Stimulated activated CD4-positive, alpha-beta T cell treated with anti-CD3 and anti-CD28 coated beads, Interleukin-2, amount 100 ng/mL, for 24 hours (primary cell): ENCODE measurements at places on chromosomes 1 and 21.

GRCh38 chr21:33402001-33402979 is 923 bp upstream of the IFNGR2 start:
- DNase-seq, result no peak

GRCh38 chr1:183096894-183097293 is 73.7 kb downstream of the LAMC1 start:
- DNase-seq, result no peak

- no peak for DNase-seq
These were observed 10.6 kb upstream of the F3 start for GRCh38 chr1:94552071-94552586.

DNA sequence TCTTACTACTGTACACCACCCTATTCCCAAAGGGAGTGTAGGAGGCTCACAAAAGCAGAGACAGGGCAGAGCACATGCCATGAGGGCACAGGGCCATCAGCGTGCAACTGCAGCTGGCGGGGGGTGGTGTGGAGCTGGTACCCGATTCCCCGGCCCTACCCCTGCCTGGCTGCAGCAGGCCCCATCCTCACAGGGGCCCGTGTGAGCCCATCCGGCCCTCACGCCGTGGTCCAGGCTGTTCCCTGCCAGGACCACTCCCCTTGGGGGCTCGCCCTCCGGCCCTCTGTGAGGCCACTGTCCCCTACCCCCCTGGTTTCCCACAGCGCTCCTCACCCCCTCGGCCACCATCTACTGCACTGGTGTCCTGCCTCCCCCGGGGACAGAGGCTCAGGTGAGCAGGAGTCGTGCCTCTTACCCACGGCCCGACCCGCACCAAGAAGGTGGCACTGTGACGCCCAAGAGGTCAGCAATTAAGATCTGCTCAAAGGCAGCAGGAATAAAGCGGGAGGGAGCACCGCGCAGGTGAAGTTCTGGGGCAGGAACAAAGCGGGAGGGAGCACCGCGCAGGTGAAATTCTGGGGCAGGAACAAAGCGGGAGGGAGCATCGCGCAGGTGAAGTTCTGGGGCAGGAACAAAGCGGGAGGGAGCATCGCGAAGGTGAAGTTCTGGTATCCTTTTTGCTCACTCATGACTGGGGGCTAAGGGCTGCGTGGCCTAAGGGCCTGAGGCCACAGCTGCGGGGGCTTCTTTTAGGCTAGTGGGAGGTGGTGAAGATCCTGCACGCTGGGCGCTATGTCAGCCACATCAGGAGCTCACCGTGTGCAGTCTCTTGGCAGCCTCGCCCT is 3.9 kb downstream of the POFUT2 start:
- no peak for DNase-seq

GRCh38 chr1:36217670-36218069 is 6.6 kb upstream of the THRAP3 start:
- DNase-seq, result no peak

DNA sequence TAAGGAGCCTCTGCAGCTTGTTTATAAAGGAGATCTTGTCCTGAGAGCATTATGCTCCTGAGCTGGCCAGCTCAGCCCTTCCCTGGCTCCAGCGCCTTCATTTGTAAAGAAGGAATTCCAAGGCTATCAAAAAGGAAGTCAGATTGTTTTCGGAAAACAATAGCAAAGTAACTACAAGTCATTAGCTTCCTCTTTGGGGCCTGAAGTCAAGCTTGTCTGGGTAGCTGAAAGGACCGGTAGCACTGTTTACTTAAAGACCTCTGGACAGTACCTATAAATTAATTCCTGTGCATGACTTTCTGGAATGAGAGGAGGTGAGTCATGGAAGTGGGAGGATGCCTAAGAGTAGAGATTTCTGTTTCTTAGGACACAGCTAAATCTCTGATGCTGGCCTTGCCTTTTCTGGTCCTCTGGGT is 20.7 kb upstream of the GJA5 start:
- no peak for DNase-seq

- no peak for DNase-seq
These were observed 422.1 kb downstream of the PLPP3 start for GRCh38 chr1:56156971-56157876.

GRCh38 chr1:78339490-78339889 is 151.3 kb upstream of the PTGFR start:
- no peak for DNase-seq

- DNase-seq, result no peak
These were observed 294.9 kb upstream of the DEPDC1 start for GRCh38 chr1:68791800-68792199.

DNA sequence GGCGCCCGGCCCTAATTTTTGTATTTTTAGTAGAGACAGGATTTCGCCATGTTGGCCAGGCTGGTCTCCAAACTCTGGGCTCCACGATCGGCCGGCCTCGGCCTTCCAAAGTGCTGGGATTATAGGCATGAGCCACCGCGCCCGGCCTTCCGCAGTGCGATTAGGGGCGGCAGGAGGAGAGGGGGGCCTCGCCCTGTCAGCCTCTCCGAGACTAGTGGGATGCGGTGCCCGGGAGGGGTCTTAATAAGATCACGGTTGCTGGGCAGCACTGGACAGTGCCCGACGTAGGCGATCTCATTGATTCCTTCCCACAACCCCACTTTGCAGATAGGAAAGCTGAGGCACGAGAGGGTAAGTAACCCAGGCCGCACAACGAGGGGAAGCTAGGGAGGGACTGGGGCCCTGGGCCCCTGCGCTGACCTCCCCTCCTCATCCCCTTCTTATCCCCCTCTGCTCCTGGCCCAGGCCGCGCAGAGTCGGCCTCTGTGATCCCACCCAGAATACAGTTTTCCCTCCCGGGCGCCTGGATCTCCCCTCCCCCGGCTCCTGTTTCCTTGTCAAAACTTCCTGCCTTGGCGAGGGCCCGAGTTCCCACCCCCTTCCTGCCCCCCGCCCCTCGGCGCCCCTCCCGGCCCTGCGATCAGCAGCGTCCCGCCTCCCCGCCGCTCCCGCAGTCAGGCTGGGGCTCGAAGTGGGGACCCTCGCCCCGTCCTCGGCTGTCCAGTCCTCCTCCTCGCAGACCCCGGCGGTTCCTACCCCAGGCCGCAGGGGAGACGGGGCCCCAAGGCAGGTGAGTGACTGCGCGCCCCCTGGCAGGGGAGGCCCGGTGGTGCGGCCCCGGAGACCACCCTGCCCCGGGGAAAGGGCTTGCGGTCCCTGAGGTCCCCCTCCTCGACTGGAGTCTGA is at the start of gene PEAR1:
Gene PEAR1 (plus strand): TSS at position 671 of the 906 bp plus-strand sequence. CDS start 10,209 bp downstream, outside the sequence.
- no peak for DNase-seq

GRCh38 chr21:15062606-15062965 is 2.2 kb downstream of the NRIP1 start:
- no peak for DNase-seq

DNA sequence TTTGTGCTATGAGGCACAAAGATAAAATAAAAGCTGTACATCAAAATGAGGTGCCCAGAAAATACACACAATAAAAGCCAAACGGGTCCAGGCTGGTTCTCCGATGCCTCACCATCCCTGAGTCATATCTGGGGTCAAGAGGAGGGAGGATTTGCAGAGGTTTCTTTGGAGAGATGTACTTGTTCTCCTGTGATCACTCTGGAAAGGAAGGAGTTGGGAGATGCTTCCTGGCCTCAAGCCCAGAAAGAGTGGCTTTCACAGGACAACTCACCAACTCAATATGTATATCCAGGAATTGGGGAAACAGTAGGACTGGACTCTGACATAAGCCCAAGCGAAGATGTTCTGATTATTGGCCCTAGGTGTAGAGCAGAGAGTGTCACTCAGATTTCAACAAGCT is 51.9 kb downstream of the DIPK1A start:
- DNase-seq, result no peak

GRCh38 chr1:96481409-96481808 is 240.2 kb upstream of the PTBP2 start:
- no peak for DNase-seq

GRCh38 chr1:161914595-161914994 is 109.1 kb downstream of the OLFML2B start:
- DNase-seq, result no peak

GRCh38 chr1:70071601-70072000 is 133.8 kb downstream of the LRRC40 start:
- DNase-seq, result no peak

GRCh38 chr1:42736152-42736551 is 3.9 kb downstream of the CLDN19 start:
- no peak for DNase-seq

- peak; percentile 30 for DNase-seq
These were observed 153.3 kb upstream of the SGIP1 start for GRCh38 chr1:66380452-66381212.

- DNase-seq, result no peak
These were observed 27.4 kb downstream of the MAP7D1 start for GRCh38 chr1:36183309-36183856.

DNA sequence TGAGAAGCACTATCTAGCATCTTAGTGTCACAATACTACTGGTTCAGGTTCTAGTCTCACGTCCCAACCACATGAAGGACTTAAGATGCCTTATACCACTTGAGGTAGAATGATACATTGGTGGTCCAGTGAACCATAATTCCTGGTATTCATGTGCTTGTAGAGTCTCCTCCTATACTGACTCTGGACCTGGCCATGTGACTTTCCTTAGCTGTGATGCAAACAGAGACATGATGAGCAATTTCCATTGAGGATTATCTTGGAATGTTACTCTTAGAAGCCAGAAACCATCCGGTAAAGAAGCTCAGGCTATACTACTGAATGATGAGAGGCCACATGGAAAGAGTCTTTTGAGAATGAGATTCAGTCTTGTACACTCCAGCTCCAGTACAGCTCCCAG is 105.7 kb downstream of the NME7 start:
- DNase-seq, result no peak

- DNase-seq, result no peak
These were observed 92.9 kb downstream of the C21orf91 start for GRCh38 chr21:17726047-17726829.

GRCh38 chr21:36402339-36402738 is 17.1 kb downstream of the CHAF1B start:
- no peak for DNase-seq

- peak; percentile 74 for DNase-seq
These were observed 32.0 kb downstream of the MAP7D1 start for GRCh38 chr1:36187800-36188593.

- DNase-seq, result no peak
These were observed 76.6 kb upstream of the PPM1J start for GRCh38 chr1:112791723-112792104.

DNA sequence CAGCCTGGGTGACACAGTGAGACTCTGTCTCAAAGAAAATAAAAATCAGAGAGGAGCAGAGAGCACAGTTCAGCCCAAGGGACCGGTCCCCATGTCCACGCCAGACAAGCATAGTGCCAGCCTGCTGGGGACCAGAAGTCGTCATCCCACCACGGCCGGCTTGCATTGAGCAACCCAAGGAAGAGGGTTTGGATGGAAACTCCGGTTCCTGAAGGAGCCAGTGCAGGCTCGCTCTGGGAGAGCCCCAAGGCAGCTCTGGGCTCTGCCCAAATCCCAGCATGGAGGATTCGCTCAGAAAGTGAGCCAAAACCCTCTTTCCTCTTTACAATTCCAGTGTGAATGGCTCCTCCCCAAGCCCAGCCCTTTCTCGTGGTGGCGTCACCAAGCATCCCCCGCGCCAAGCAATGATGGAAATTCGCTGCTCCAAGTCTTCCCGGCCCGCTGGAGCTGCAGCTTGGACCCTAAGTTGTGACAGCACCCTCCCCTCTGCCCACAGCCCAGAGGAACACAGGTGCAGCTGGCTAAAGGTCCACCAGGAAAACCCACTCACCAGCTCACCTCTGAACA is 64.1 kb upstream of the SLC25A33 start:
- DNase-seq, result no peak

GRCh38 chr1:228848406-228848805 is 113.1 kb downstream of the RHOU start:
- peak; percentile 12 for DNase-seq

GRCh38 chr1:160374306-160375110 is 7.6 kb downstream of the NHLH1 start:
- DNase-seq, result no peak

- no peak for DNase-seq
These were observed 90.4 kb upstream of the EDN2 start for GRCh38 chr1:41574842-41575241.

DNA sequence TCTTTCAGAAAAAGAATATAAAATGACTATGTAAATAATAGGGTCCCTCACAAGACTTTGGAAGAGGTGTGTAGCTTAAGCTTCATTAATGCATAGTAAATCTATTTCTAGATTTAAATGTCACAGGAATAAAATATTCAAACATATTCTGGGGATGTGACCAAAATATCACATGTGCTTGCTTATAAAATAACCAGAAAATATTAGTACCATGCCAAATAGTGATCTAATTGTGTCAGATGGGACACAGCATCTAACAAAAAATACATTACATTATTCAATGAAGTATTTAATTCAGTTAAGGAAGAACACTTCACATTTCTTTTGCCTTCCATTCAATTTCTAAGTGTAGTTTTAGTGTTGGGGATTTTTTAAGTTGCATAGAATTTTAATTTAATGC is 179.5 kb downstream of the LRRC40 start:
- DNase-seq, result no peak

DNA sequence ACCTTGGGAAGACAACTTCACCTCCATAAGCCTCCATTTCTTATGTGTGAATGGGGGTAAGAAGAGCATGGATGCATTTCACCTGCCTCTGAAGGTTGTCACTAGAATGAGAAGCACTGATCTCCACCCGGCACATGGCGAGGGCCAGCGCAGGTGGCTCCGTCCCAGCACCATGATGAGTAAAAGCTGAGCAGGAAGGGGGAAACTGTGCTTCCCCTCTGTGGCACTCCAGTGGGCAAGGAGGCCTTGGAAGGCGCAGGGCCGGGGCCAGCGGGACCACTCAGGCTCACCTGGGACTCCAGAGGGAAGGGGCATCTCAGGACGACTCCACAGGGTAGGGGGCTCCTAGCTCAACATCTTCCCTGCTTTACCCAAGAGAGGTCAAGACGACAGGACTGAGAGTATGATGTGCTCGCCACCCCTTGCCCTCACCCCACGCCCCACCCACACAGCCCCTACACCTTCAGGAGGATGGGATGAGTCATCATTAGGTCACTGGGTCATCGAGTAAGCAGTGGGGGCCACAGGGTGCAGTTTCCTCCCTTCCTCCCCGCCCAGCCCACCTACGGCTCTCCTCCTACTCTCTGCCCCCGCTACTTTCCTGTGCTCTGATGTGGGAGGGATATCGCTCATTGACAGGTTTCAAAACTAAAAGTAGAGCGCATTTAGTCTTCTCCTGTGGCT is 112.1 kb downstream of the HIVEP3 start:
- peak; percentile 68 for DNase-seq

DNA sequence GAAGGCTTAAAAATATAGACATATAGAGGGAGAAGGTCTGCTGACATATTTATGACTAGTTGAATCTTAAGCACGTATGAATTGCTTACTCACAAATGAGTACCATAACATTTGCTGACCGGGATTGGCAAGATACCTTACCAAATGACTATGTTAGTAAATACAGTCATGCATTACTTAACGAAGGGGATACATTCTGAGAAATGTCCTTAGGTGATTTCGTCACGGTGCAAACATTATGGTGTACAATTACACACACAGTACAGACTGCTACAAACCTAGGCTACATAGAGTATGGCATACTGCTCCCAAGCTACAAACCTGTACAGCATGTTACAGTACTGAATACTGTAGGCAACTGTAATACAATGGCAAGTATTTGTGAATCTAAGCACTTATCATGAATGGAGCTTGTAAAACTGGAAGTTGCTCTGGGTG is 19.4 kb upstream of the UBE2U start:
- no peak for DNase-seq

GRCh38 chr1:116218922-116219321 is 107.7 kb downstream of the MAB21L3 start:
- DNase-seq, result no peak

- DNase-seq, result no peak
These were observed 10.5 kb upstream of the SYNC start for GRCh38 chr1:32713081-32713480.

- no peak for DNase-seq
These were observed 5.3 kb upstream of the EVA1B start for GRCh38 chr1:36328713-36329112.

- no peak for DNase-seq
These were observed 3.4 kb downstream of the PRPF38B start for GRCh38 chr1:108695535-108695934.
